ENCODE measurements at places on chromosomes 1 and 21. TPM values are rescaled to one million over a fixed set of nuclear protein-coding genes. Genes with fewer than 3 reads are reported as not detected.

MMEL1 gene
- total RNA-seq, result not detected

GSTM4 gene
- 4.0 TPM for total RNA-seq

TPR gene
- total RNA-seq, result 92.8 TPM

CFHR5 gene
- not detected for total RNA-seq

PTCH2 gene
- total RNA-seq, result not detected

ALPL gene
- not detected for total RNA-seq

CYYR1 gene
- total RNA-seq, result 0.11 TPM

STXBP3 gene
- 62.0 TPM for total RNA-seq

LCE1B gene
- total RNA-seq, result not detected

TMEM240 gene
- total RNA-seq, result 2.1 TPM

RIIAD1 gene
- total RNA-seq, result not detected

FOXD3 gene
- total RNA-seq, result not detected

TTLL10 gene
- not detected for total RNA-seq

CDA gene
- total RNA-seq, result 2.7 TPM

LGR6 gene
- 0.76 TPM for total RNA-seq

PLCH2 gene
- 0.39 TPM for total RNA-seq

SLC25A33 gene
- total RNA-seq, result 1.6 TPM

COL6A2 gene
- 41.6 TPM for total RNA-seq

OR2T11 gene
- total RNA-seq, result 8.2 TPM

GNL2 gene
- 45.9 TPM for total RNA-seq

CD1B gene
- total RNA-seq, result not detected

FAM229A gene
- 3.9 TPM for total RNA-seq

MXRA8 gene
- total RNA-seq, result 461 TPM

THEM5 gene
- not detected for total RNA-seq

KRTAP21-2 gene
- total RNA-seq, result not detected

SLC16A4 gene
- 113 TPM for total RNA-seq

HSD3B2 gene
- not detected for total RNA-seq

CHI3L1 gene
- total RNA-seq, result 0.54 TPM

CASZ1 gene
- total RNA-seq, result 3.4 TPM

AKT3 gene
- 13.7 TPM for total RNA-seq

CFHR1 gene
- not detected for total RNA-seq

OR6N1 gene
- total RNA-seq, result not detected

SH2D2A gene
- total RNA-seq, result 1.2 TPM

GPR161 gene
- total RNA-seq, result 26.4 TPM

INSRR gene
- not detected for total RNA-seq

B3GALT5 gene
- 0.54 TPM for total RNA-seq

GABRD gene
- not detected for total RNA-seq

PTPRU gene
- total RNA-seq, result 42.2 TPM

AQP10 gene
- total RNA-seq, result not detected

CATSPERE gene
- 2.4 TPM for total RNA-seq

CXADR gene
- total RNA-seq, result 0.39 TPM

TOR1AIP2 gene
- 151 TPM for total RNA-seq

PSRC1 gene
- 5.0 TPM for total RNA-seq

A3GALT2 gene
- total RNA-seq, result not detected

S100A7A gene
- total RNA-seq, result not detected

SDF4 gene
- total RNA-seq, result 117 TPM

GLMN gene
- 10.3 TPM for total RNA-seq

INKA2 gene
- 7.9 TPM for total RNA-seq

ZFP69 gene
- total RNA-seq, result 4.7 TPM

PCP4L1 gene
- not detected for total RNA-seq

ICOSLG gene
- 0.43 TPM for total RNA-seq

RAB29 gene
- total RNA-seq, result 6.7 TPM

BGLAP gene
- total RNA-seq, result 0.54 TPM

SELP gene
- total RNA-seq, result not detected

SLC16A1 gene
- 152 TPM for total RNA-seq

AIRE gene
- not detected for total RNA-seq

GJA4 gene
- not detected for total RNA-seq
